ENCODE measurements at places on chromosomes 2 and 18.

- no peak for DNase-seq
Observed at GRCh38 chr18:50218432-50219197, 23.7 kb upstream of the MYO5B start.

DNA sequence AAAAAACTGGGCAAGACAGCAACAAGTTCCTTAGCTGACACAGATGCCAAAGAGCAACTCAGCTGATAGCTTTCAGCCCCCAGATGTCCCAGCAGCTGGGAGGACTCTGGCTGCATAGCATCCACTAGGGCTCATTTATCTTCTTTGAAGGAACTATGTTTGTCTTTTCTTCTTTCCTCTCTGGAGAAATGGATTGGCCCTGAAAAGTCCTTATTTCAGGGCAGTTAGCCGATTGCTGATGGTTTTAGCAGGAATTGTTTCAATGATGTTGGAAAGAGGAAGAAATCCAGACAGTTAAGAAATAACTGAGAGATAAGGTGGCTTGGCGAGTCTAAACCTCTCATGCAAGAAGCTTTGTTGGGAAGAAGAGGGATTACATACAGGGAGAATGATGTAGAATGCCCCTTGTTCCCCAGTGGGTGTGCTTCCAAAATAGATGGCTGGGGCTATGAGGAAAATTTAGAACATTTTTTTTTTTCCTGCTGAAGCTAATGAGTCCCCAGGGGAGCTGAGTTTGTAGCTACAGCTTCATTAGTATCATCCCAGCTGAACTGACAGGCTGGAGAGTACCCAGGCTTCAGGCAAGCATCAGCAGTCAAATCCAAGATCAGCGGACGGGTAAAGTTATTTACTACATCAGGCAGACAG lies 33.6 kb upstream of the SERPINE2 start:
- DNase-seq, result no peak

DNA sequence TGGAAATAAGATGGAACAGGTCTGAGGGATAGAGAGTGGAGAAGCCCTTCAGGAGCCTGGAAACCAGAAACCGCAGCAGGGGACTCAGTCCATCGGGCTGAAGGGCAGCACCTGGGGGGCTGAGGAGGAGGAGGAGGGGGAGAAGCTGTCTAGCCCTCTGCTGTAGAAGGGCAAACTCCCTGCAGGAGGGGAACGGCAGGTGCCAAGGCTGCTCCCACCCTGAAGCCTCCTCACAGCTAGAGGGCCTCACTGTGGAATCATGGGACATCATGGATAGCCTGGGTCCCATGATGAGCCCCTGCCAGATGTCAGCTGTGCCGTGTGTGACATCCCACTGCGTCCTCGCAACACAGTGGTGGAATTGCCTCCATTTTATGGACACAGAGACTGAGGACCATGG lies 435 bp downstream of the MYO7B start:
- no peak for DNase-seq

DNA sequence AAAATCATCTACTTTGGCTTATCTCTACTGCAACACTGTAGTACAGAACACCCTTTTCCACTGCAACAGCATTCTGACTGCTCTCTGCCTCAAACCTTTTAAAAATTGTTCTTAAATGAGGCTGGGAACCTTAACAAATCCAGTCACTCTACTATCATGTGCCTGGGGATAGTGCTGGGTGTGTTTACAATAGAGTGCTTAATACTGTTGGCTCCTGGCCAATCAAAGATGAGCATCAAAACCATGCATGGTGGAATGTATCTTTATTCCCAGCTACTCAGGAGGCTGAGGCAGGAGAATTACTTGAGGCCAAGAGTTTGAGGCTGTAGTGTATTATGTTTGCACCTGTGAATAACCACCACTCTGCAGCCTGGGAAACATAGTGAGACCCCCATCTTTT lies 7.4 kb downstream of the ANKAR start:
- DNase-seq, result no peak

DNA sequence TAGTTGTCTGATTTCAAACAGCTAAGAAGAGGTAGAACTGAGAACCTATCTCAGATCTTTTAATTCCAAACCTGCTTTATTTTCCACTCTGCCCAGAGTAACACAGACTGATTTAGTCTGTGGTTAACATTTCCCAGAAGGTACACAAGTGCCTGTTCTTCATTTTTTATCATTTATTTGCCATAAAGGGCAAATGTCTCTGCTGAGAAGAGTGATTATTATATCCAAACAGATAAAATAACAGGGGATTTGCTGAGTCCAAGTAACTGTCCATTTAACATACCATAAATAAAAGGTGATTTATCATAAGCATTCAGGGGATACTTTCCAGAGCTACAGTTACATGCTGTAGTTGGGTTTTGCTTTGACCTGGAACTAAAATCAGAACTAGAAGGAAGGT lies 617.7 kb downstream of the MBD2 start:
- DNase-seq, result no peak

GRCh38 chr18:73774811-73775509 lies 372.7 kb downstream of the FBXO15 start:
- no peak for DNase-seq

- no peak for DNase-seq
Observed at GRCh38 chr18:50734886-50735285, 84.9 kb downstream of the MRO start.

GRCh38 chr2:39642051-39642718 lies 23.5 kb upstream of the TMEM178A start:
- no peak for DNase-seq

GRCh38 chr2:74532222-74532621 lies 2.5 kb downstream of the HTRA2 start:
- DNase-seq, result no peak

GRCh38 chr2:11161747-11162146 lies 6.5 kb downstream of the SLC66A3 start:
- DNase-seq, result no peak

DNA sequence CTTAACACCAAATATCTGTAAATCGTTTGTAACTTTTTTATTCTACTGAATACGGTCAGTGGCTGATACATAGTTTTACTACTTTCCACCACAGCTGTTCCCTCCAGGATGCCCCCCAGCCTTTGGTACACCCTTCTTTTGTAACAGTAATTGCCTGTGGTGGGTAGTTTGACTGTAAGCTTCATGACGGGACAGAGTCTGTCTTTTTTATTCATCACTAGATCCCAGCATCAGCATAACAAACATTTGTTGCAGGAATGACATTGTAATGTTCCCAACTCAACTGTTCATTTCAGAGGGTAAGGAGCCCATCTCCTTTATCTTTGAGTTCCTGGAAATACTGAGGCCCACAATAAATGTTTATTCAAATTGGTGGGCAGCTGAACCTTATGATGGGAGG lies 67.5 kb downstream of the MBOAT2 start:
- no peak for DNase-seq

- no peak for DNase-seq
Observed at GRCh38 chr2:27194538-27195354, 17.1 kb upstream of the ATRAID start.

- no peak for DNase-seq
Observed at GRCh38 chr18:48840491-48840877, 110.3 kb downstream of the SMAD7 start.

GRCh38 chr2:79630060-79630459 lies 117.2 kb downstream of the CTNNA2 start:
- no peak for DNase-seq

DNA sequence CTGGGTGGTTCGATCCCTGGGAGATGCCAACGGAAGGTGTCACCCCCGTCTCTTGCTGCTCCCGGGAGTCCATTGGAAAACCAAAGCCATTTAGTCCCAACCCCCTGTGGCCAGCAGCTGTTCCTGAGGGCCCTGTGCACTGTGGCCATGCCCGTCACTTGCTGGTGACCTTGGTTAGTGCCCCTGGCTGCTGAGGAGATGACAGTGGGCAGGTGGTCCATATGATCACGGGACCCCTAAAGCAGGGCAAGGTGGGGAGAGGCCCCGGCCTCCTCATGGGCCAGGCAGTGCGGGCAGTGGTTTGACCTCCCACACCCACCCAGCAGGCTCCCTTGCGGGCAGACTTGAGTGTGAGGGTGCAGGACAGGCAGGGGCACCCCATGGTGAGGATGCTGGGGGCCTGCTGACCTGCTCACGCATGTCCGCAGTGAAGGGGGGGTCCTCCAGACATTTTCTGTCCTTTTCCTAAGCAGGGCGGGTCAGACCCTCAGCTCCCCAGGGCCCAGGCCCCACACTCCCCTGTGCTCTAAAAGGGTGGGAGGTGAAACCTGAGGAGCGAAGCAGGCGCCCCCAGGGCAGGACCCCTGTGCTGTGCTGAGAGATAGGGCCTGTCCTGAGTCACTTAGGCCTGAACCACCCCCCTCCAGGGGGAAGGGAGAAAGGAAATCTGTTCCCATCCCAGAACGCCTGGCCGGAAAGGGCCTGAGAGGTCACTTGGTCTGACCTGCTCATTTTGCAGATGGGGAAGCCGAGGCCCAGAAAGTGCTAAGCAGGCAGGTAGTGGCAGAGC lies 6.8 kb downstream of the ITM2C start:
- no peak for DNase-seq

DNA sequence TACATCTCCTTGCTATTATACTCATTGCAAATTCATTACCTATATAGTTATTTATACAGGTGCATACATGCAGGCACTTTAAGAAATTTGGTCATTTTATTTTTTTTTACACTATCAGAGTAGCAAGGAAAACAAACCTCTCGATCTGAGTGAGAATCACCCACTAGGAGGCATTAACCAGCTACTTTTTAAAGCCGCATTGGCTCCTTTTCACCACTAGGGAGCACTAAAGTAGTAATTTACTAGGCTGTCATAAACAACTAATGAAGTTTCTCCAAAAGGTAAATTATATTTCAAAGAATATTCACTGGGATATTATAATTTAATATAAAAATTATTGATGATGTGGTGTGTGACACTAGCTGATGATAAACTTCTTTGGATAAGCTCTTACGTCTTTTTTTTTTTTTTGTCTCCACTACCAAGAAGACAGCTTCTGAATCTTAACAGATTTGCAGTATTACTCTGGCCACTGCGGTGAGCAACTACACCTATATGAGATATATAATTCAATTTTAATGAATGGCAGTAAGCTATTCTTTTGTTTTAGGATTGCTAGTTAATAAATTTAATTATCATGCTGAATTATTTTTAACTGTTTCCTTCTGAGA lies 101.9 kb downstream of the NOL4 start:
- no peak for DNase-seq

- DNase-seq, result no peak
Observed at GRCh38 chr18:8448130-8448529, 161.1 kb upstream of the RAB12 start.

DNA sequence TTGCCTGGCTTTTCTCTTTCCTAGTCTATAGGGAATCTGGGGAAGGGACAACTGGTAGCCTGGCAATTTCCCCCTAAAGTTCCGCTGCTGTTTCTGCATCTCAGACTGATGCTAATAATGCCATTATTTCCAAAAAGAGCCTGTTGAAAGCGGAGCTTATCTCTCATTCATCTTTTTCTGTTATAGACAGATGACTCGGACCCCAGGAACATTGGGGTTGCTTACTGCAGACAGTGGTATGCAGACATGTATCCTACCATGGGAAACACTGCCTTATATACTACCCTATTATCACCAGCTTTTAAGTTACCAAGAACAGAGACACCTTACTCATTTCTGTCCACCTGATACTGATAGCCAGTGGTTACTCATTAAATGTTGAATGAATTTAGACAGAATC lies 15.3 kb downstream of the ETAA1 start:
- DNase-seq, result no peak

DNA sequence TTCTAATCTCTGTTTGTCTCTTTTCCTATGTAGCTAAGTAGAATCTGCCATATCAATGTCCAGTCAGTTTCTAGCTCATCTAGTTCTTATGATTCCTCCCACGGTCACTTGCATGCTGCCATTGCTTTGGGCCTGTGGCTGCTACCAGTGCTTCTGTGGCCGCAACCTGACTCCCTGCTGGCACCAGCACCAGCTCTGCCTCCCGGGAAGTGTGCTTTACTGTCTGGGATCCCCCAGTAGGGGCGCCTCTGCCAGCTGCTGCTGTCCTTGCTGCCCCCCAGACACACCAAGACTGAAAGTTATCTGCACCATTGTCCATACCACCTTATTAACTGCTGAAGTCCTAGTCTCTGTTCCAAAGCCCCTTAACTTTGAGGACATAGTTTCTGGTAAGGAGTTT lies 56.3 kb downstream of the RAPGEF4 start:
- no peak for DNase-seq

DNA sequence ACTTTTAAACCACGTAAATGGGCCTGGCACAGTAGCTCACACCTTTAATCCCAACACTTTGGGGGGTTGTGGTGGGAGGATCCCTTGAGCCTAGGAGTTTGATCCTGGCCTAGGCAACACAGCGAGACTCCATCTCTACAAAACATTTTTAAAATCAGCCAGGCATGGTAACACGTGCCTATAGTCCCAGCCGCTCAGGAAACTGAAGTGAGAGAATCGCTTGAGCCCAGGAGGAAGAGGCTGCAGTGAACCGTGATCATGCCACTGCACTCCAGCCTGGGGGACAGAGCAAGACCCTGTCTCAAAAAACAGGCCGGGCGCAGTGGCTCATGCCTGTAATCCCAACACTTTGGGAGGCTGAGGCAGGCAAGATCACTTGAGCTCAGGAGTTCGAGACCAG lies 12.2 kb downstream of the ROCK1 start:
- no peak for DNase-seq
